ENCODE measurements at places on chromosomes 2 and 18.

DNA sequence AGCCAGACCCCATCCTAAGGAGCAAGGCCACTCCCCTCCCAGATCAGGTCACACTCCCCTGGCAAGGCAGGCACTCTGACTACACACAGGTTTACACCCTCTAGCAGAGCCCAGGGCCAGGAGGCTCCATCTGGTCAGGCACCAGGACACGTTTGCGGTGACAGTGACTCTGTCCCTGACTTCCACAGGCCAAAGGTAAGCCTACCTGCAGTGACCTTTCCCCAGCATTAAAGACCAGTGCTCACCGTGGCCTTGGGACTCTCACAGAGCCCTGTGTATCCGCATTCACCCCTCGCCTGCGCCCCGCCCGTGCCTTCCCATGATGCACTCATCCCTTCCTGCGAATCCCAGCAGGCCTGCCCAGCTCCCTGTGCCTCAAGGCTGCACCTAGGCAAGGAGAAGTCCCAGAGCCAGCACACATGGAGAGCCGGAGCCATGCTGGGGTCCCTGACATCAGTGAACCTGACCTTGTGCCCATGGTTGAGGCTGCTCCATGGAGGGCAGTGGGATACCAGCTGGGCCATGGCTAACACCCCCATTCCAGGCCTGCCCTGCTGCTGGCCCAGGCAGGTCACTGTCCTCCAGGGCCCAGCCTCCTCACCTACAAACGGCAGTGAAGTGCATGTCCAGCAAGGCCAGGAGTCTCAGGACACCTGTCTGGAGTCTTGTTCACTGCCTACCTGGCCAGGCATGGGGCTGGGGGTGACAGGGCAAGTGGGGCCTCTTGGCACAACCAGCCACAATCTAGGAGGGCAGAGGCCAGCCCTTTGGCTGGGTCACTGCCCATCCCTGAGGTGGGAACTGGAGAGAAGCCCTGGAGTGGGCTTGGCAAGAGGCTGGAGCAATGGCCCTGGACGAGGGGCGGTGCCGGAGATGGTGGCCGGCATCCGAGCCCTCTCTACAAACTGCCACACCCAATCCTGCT lies 3.0 kb downstream of the NEURL3 start:
- H3K4me1 ChIP-seq: peaks cover 11% of the 10 kb centered on the region
- peaks cover 2% of the 10 kb centered on the region for H3K27me3 ChIP-seq
- H3K27ac ChIP-seq: peak overlapping the region; percentile 62
- peak overlapping the region; percentile 2 for H3K4me3 ChIP-seq

DNA sequence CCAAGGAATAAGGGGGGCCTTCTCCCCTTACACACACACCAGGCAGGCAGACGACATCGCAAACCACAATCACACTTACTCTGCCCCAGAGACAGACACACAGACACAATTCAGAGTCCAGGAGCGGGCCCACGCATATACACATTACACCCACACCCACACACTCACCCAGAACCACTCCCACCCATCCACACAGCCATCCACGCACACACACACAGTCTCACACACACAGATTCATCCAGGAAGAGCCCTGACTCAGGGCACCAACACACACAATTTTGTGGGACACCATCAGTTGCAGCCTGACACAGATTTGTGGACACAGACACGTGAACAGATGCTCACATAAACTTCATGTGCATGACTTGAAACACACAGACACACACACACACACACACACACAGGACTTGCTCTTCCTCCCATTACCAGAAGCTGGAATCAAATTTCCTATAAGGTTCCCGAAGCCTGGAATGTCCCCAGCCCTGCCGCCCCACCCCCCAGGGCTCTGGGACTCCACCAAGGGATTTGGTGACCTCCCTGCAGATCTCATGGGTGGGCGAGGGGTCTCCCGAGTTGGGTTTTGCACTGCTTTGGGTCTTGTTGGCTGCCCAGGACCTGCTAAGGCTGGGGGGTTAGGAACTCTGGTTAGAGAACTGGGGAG lies 23.5 kb downstream of the TNS1 start:
- no peak for DNase-seq
- no peak overlapping the region for H3K27ac ChIP-seq
- H3K4me1 ChIP-seq: no peaks in the 10 kb centered on the region
- no peak overlapping the region for H3K4me3 ChIP-seq

DNA sequence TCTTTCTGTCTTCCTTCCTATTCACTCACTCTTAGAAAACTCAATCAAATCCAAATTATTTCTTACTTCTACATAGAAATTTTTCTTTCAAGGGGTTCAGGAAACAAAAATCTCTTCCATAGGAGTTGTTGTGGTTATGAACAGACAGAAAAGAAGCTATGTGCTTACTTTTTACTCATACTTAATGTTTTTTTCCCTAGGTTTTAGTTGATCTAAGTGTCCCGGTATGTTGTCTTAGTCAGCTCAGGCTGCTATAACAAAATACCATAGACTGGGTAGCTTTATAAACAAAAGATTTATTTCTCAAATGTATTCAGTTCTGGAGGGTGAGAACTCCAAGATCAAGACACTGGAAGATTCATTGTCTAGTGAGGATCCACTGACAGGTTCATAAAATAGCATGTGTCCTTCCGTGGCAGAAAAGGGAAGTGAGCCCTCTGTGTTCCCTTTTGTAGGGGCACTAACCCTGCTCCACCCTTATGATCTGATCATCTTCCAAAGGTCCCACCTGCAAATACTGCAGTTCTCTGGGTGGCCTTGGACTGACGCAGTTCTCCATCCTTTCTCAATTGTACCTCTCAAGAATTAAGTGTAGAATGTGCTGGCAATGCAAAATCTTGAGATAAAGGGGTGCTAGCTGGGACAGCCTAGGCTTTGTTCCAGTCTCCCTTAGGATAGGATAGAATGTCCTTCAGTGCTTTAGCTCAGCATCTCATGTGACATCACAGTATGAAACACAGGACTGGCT lies 14.4 kb upstream of the VRK2 start:
- peaks cover 5% of the 10 kb centered on the region for H3K36me3 ChIP-seq
- peak overlapping the region; percentile 50 for H3K4me3 ChIP-seq
- H3K27me3 ChIP-seq: no peaks in the 10 kb centered on the region
- DNase-seq: peak; percentile 50
- H3K4me1 ChIP-seq: peaks cover 32% of the 10 kb centered on the region

GRCh38 chr2:222427646-222428301 lies 3.4 kb downstream of the SGPP2 start:
- DNase-seq: no peak
- H3K4me1 ChIP-seq: peaks cover 46% of the 10 kb centered on the region
- H3K27ac ChIP-seq: peak overlapping the region; percentile 87
- H3K27me3 ChIP-seq: no peaks in the 10 kb centered on the region
- H3K36me3 ChIP-seq: no peaks in the 10 kb centered on the region

- H3K4me3 ChIP-seq: no peak overlapping the region
- H3K27ac ChIP-seq: peak overlapping the region; percentile 46
- H3K27me3 ChIP-seq: no peaks in the 10 kb centered on the region
- H3K36me3 ChIP-seq: no peaks in the 10 kb centered on the region
- H3K4me1 ChIP-seq: peaks cover 8% of the 10 kb centered on the region
- DNase-seq: no peak
These were observed 8.7 kb upstream of the GPR155 start for GRCh38 chr2:174495365-174496012.

DNA sequence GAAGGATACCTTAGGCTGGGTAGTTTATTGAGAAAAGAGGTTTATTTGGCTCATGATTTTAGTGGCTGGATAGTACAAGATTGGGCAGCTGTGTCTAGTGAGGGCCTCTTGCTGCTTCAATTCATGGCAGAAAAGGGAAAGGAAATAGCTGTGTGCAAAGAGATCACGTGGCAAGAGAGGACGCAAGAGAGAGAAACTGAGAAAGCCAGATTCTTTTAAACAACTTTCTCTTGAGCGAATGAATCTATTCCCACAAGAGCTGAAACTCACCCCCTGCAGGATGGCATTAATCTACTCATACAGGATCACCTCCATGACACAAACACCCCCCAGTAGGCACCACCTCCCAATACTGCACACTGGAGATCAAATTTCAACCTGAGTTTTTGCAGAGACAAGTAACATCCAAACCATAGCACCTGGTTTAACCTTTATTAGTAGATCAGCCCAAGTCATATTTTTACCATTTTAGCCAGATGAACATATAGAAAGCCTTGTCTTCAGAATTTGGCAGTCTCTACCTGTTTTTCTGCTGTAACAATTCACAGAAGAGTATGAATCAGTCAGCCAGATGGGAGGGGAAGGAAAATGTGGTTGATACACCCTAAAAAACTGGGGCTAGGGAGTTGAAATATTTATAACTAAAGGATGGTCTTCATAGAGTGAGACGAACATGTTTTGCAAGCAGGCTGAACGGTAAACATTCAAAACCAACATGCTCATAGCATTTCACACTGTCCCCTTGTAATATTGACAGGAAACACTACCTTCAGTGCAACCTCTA lies 73.9 kb upstream of the NCKAP5 start:
- no peaks in the 10 kb centered on the region for H3K4me1 ChIP-seq
- no peak overlapping the region for H3K4me3 ChIP-seq

GRCh38 chr2:218863021-218863520 lies 3.5 kb downstream of the WNT6 start:
- no peak overlapping the region for H3K27ac ChIP-seq
- no peaks in the 10 kb centered on the region for H3K36me3 ChIP-seq
- peaks cover 32% of the 10 kb centered on the region for H3K27me3 ChIP-seq
- no peak overlapping the region for H3K4me3 ChIP-seq
- DNase-seq: no peak

GRCh38 chr2:217932803-217933616 lies 69.8 kb downstream of the TNS1 start:
- H3K36me3 ChIP-seq: no peaks in the 10 kb centered on the region
- DNase-seq: no peak
- H3K27ac ChIP-seq: no peak overlapping the region
- no peaks in the 10 kb centered on the region for H3K4me1 ChIP-seq
- no peak overlapping the region for H3K4me3 ChIP-seq
- peaks cover 11% of the 10 kb centered on the region for H3K27me3 ChIP-seq

GRCh38 chr2:25372405-25373268 lies 30.9 kb upstream of the DNMT3A start:
- H3K27ac ChIP-seq: peak overlapping the region; percentile 53
- no peak for DNase-seq
- no peak overlapping the region for H3K4me3 ChIP-seq
- H3K4me1 ChIP-seq: peaks cover 12% of the 10 kb centered on the region

- H3K4me1 ChIP-seq: peaks cover 5% of the 10 kb centered on the region
- H3K27me3 ChIP-seq: no peaks in the 10 kb centered on the region
- no peak overlapping the region for H3K4me3 ChIP-seq
- no peak overlapping the region for H3K27ac ChIP-seq
These were observed 403.1 kb upstream of the TRIB2 start for GRCh38 chr2:12313445-12314126.

DNA sequence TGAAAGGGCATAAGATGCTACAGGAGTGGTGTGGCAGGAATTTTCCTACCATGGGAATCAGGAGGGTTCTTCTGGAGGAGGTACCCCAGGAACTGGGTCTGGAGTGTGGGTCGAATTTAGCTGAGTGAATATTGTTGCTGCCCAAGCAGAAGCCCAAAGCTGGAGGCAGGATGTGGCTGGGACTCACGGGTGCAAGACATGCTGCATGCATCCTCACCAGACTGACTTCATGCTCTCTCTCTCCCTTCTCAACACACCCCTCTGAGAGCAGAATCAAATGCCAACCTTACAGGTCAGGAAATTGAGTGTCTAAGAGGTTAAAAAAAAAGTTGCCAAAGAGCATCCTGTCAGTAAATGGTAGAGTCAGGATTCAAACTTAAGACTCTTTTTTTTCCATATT lies 78.8 kb upstream of the TTC39C start:
- no peak overlapping the region for H3K4me3 ChIP-seq
- peaks cover 12% of the 10 kb centered on the region for H3K4me1 ChIP-seq
- DNase-seq: no peak
- no peaks in the 10 kb centered on the region for H3K27me3 ChIP-seq
- H3K36me3 ChIP-seq: no peaks in the 10 kb centered on the region

- H3K4me3 ChIP-seq: peak overlapping the region; percentile 96
- peak overlapping the region; percentile 96 for H3K27ac ChIP-seq
- peak; percentile 23 for DNase-seq
These were observed 165.4 kb downstream of the TCF4 start for GRCh38 chr18:55422456-55423180.

GRCh38 chr18:23142251-23142929 lies 7.1 kb downstream of the CABLES1 start:
- H3K27me3 ChIP-seq: peaks cover 9% of the 10 kb centered on the region
- no peak overlapping the region for H3K27ac ChIP-seq
- H3K4me3 ChIP-seq: no peak overlapping the region
- peaks cover 3% of the 10 kb centered on the region for H3K4me1 ChIP-seq
- no peak for DNase-seq

GRCh38 chr18:10462597-10462996 lies 8.2 kb downstream of the APCDD1 start:
- H3K4me1 ChIP-seq: peaks cover 2% of the 10 kb centered on the region
- H3K4me3 ChIP-seq: no peak overlapping the region
- H3K27me3 ChIP-seq: no peaks in the 10 kb centered on the region
- peak overlapping the region; percentile 91 for H3K27ac ChIP-seq
- no peak for DNase-seq

DNA sequence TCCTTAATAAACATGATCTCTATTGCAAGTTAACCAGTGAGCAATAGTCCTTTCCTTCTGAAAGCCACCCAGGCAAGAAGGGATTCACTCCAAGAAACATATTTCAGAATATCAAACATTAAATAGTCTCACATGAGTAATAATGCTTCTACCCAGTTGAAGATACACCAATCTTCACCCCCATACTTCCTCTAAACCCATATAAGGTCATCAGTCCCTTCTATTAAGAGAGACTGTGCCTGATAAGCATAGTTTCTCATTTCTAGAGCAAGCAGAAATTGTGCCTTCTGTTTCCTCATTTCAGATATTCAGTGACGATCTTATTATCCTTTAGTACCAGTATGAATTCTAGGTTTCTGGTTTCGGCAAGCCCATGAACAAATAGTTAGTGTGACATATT lies 64.6 kb downstream of the DSEL start:
- H3K27ac ChIP-seq: no peak overlapping the region
- H3K36me3 ChIP-seq: no peaks in the 10 kb centered on the region
- DNase-seq: no peak

DNA sequence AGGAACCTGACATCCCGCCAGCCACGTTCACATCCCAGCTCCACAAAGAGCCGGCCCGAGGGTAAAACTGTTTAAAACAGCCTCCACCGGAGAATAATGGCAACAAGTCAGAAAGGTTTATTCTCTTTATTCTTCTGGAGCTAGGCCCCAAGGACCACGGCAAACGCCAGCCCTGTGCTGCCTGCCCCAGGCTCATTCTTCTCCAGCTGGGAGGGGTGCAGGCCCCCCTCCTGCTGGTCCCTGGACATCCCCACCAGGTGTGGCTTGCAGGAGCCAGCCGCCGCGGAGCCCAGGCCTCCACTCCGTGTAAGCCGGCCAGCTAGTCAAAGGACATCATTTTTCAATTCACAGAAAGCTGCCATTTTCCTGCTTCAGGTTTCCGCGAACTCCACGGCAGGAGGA lies 65.8 kb upstream of the SALL3 start:
- no peak overlapping the region for H3K4me3 ChIP-seq
- H3K36me3 ChIP-seq: peaks cover 2% of the 10 kb centered on the region
- H3K4me1 ChIP-seq: no peaks in the 10 kb centered on the region
- no peak overlapping the region for H3K27ac ChIP-seq
- DNase-seq: no peak

- no peaks in the 10 kb centered on the region for H3K36me3 ChIP-seq
- DNase-seq: no peak
- peaks cover 4% of the 10 kb centered on the region for H3K27me3 ChIP-seq
- no peaks in the 10 kb centered on the region for H3K4me1 ChIP-seq
These were observed 405.1 kb downstream of the GPD2 start for GRCh38 chr2:156841321-156841720.

GRCh38 chr2:127530245-127531140 lies 4.2 kb upstream of the IWS1 start:
- peaks cover 2% of the 10 kb centered on the region for H3K27me3 ChIP-seq
- H3K4me1 ChIP-seq: peaks cover 9% of the 10 kb centered on the region
- no peak overlapping the region for H3K27ac ChIP-seq
- H3K36me3 ChIP-seq: no peaks in the 10 kb centered on the region
- no peak overlapping the region for H3K4me3 ChIP-seq

GRCh38 chr2:34848132-34848531 lies 1249.0 kb upstream of the FAM98A start:
- no peak overlapping the region for H3K27ac ChIP-seq
- H3K4me1 ChIP-seq: no peaks in the 10 kb centered on the region
- no peaks in the 10 kb centered on the region for H3K36me3 ChIP-seq

Measured in memory B cell (primary cell).